ENCODE measurements at places on chromosomes 16 and 17.

GRCh38 chr17:66411520-66411919, 109.1 kb downstream of the PRKCA start:
- no peak for DNase-seq

DNA sequence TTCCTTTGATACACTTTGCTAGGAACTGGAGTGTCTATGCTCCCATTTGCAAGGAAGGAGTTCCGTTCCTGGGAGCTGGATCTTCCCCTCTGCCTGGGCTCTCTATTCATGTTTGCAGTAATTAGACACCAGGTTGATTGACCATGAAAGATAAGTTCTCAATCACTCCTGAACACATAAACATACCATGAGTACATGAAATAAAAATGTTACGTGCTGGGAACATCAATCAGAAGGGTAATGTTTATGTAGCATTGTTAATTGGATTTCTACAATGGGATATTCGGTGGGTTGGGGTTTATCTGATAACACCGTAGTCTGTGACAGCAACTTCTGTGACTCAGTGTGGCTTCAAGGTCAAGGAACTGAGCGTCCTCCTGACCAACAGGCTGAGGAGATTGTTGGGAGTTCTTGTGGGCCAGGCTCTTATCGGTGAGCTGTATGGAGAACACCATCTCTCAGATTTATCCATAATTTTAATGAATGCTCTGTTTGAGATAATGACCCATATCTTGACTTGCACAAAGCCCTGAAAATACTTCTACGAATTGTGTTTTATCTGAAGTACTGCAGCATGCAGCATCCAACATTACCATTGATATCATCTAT, 136.4 kb downstream of the NPIPB5 start:
- no peak for DNase-seq

DNA sequence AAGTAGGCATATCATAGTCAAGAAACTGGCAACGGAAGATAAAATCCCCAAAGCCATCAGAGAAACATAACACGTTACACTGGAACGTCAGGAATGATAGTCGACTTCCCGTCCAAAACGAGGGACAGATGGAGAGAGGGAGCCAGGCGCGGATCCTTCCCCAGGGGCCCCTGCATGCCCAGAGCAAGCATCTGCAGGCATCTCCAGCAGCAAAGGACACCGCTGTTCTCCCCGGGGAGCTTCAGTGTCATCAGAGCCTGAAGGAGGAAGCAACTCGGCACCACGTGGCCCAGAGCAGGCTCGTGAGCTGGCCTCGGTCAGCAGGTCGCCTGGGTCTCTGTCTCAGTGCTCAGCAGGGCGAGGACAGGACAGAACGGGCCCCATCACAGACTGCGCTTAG, 50.1 kb downstream of the LMF1 start:
- no peak for DNase-seq

- DNase-seq = no peak
Observed at GRCh38 chr16:31130336-31130891, 5.1 kb downstream of the PRSS8 start.

- no peak for DNase-seq
Observed at GRCh38 chr16:57112403-57113041, 20.1 kb downstream of the CPNE2 start.

DNA sequence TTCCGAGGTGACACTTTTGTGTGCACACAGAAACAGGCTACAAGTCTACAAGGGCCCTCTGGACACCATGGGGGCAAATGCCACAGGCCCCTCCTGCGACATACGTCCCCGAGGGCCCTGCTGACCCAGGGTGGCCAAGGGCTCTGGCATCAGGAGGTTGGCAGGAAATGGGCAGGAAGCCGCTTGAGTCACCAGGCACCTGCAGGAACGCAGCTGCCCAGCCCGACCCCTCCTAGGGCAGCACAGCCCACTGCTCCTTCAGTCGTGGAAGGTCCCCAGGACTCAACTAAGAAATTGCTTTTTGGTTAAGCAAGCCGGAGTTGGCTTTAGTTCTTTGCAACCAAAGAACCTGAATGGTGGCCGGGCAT, 8.1 kb downstream of the CORO7 start:
- DNase-seq = no peak

DNA sequence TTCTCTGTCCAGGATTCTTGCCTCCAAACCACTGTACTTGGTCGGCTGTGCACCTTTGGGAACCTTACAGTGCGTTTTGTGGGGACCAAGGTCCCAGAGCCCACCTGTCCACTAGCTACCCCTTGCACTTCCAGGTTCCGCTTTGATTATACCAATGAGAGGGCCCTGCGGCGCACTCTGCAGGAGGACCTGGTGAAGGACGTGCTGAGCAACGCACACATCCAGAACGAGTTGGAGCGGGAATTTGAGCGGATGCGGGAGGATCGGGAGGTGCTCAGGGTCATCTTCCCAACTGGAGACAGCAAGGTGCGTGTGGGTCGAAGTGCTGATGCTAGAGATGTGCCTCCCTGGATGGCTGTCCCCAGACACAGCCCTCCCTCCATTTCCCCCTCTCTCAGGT, 18.8 kb downstream of the POLR2A start:
- DNase-seq = no peak
